ENCODE measurements at places on chromosomes 5 and 9. TPM values are rescaled to one million over a fixed set of nuclear protein-coding genes. Genes with fewer than 3 reads are reported as not detected.

ENTPD2 gene
- total RNA-seq = 0.16 TPM

EQTN gene
- 1.6 TPM for total RNA-seq

SLC23A1 gene
- not detected for total RNA-seq

OBP2B gene
- not detected for total RNA-seq

SCGB3A2 gene
- not detected for total RNA-seq

PRXL2C gene
- 5.1 TPM for total RNA-seq

MARCHF3 gene
- total RNA-seq = 13.3 TPM

HDAC3 gene
- 46.5 TPM for total RNA-seq

MLANA gene
- not detected for total RNA-seq
